ENCODE measurements at places on chromosomes 4 and X. TPM values are rescaled to one million over a fixed set of nuclear protein-coding genes. Genes with fewer than 3 reads are reported as not detected.

CHRNA9 gene
- 1.4 TPM for total RNA-seq

GRCh38 chr4:91198951-91199350, 1071.8 kb downstream of the CCSER1 start:
- DNase-seq = peak; percentile 86

DNA sequence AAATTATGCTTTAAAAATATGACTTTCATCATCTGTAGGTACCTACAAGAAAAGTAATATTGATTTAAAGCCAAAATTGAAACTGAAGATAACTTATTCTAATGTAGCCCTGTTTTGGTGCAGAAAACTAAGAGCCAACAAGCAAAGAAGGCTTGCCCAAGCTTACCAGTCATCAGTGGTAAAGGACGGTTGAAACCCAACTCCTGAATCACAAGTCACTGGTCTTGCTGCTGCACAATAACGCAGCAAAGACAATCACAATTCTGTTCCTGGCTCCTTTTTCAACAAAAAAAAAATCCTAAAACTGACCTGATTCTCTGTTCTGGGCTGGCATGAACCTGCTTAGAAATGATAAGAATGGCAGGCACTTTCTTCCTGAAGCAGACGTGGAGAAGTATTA, 34.5 kb downstream of the WDFY3 start:
- DNase-seq = no peak

GRCh38 chrX:154357205-154357604, 17.2 kb downstream of the FLNA start:
- DNase-seq = no peak

PABPC1L2A gene
- total RNA-seq = not detected

VCX3B gene
- total RNA-seq = 316 TPM

DNA sequence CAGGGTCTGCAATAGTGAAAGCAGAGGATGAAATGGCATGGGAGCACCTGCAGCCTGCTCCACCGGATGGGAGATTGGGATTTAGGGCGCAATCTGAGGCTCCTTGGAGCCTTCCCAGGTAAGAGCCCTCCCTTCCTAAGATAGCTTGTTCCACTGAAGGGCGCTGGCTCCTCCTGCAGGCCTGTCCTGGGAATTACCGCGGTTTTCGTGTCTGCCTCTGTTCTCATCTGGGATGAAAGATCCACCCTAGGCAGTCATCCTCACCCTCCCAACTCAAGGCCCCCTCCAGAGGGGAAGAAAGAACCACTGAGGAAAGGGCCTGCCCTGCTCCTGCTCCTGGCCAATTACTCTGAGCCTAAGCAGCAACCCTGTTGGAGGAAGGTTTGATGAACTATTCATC, 547.5 kb downstream of the SMARCA1 start:
- no peak for DNase-seq

DRP2 gene
- 0.14 TPM for total RNA-seq

TCEAL3 gene
- 20.9 TPM for total RNA-seq

DNA sequence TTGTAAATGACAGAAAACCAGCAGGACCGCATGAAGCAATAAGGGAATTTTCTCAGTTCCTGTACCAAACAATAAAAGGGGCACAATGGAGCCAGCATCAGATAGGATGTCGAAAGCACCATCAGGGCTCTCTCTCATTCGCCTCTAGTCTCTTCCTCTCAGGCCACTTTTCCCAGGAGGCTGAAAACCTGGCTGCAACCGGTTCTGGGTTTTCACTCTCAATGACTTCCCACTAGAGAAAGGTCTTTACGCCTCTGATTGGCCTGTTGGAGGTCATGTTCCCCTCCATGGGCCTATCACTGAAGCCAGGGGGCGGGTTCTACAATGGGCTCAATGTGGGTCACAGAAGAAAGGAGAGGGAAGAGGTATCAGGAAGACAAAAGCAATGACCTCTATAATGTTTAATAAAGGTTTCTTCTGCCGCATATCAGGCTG, 29.3 kb downstream of the ZNF827 start:
- DNase-seq = no peak

All from H4 (cell line).